Testis (tissue), 5 donors: ENCODE measurements at places on chromosomes 3 and 15. TPM values are rescaled to one million over a fixed set of nuclear protein-coding genes. Genes with fewer than 3 reads are reported as not detected.

GRCh38 chr3:52771334-52771681 is 568 bp upstream of the NEK4 start:
- DNase-seq, result no peak
- peak overlapping the region; percentile 95 for H3K4me3 ChIP-seq
- no peaks in the 10 kb centered on the region for H3K36me3 ChIP-seq
- H3K27ac ChIP-seq, result no peak overlapping the region

DNA sequence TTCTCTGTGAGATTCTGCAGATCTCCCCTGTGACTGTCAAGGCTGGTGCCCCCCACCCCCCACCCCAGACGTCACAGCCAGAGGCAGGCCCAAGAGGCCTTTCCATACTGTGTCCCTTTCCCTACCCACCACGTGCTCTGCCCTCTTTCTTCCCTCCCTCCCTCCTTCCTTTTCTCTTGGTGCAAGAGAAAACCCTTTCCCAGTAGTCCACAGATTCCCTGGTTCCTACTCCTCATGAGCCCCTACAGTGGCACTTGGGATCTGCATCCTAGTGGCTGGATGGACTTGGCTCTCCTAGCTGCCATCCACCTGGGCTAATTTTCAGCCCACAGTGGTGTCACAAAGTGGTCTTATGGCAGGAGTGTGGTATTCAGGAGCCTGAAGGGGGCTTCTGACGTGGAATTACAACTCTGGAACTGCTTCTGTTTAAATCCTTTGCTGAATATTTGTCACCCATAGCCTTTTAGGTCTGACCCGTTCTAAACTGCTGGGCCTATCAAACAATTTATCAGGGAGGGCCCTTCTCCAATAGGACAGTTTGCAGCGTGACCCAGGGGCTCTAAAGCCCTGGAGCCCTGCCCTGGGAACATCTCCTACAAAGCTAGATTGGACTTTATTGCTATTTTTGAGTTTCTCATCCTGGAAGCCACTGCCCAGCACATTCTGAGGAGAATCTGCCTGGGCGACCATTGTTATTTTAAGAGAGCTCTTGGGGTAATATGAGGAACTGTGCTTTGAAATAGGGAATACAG is 35.3 kb downstream of the KLF13 start:
- DNase-seq, result peak; percentile 37
- H3K4me1 ChIP-seq, result peaks cover 84% of the 10 kb centered on the region
- no peaks in the 10 kb centered on the region for H3K36me3 ChIP-seq
- peak overlapping the region; percentile 65 for H3K27ac ChIP-seq
- H3K4me3 ChIP-seq, result no peak overlapping the region

GRCh38 chr3:157444797-157445184 is 8.1 kb downstream of the PTX3 start:
- H3K4me3 ChIP-seq, result no peak overlapping the region
- H3K36me3 ChIP-seq, result no peaks in the 10 kb centered on the region
- no peak for DNase-seq
- no peaks in the 10 kb centered on the region for H3K27me3 ChIP-seq
- no peak overlapping the region for H3K27ac ChIP-seq
- no peaks in the 10 kb centered on the region for H3K4me1 ChIP-seq

- no peaks in the 10 kb centered on the region for H3K36me3 ChIP-seq
- peak overlapping the region; percentile 76 for H3K4me3 ChIP-seq
- H3K27me3 ChIP-seq, result no peaks in the 10 kb centered on the region
- H3K4me1 ChIP-seq, result peaks cover 33% of the 10 kb centered on the region
Observed at GRCh38 chr3:50612234-50612882, 784 bp upstream of the CISH start.

DNA sequence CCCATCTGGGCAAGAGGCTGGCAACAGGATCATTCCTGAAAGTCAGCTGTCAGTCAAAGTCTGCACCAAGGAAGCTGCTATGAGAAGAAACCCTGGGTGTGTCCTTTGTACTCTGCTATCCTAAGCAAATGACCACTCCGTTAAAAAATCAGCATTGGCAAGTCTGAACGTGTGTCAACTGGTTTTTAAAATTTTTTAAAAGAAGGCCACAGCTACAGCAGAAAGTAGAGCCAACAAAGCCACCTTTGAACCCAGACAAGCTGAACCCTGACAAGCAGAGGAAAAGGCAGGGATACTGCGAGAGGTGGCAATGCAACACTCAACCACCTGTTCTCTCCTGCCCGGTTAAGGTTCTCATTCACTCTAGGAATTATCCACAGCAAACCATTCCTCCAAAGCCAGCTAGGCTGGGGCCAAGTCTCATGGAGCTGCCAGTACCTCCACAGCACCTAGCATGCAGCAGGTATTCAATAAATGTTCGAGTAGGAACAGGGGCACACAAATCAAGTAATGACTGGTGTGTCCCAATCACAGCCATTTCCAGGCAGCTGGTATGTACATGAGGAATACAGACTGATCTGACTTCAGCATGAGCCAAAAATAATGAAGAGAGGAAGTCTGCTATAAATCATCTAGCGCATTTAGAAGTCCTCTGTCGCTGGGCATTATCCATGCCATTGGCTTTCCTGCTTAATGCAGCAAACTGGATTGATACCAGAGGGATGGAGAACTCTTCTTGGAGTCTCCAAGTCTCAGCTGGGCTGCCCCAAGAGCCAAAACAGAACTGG is 76.0 kb downstream of the ADCY5 start:
- no peaks in the 10 kb centered on the region for H3K27me3 ChIP-seq
- peak overlapping the region; percentile 4 for H3K27ac ChIP-seq
- no peak overlapping the region for H3K4me3 ChIP-seq

The TARS3 gene
- 40.2 TPM for total RNA-seq
